Natural killer cell treated with Interleukin-12 subunit alpha and Interleukin-12 subunit beta and Interleukin-15 and Interleukin-18, amount 100 ng/mL, for 72 hours (primary cell): ENCODE measurements at places on chromosomes 11 and 22. TPM values are rescaled to one million over a fixed set of nuclear protein-coding genes. Genes with fewer than 3 reads are reported as not detected.

GRCh38 chr11:33533386-33534052, 167.1 kb downstream of the C11orf91 start:
- no peaks in the 10 kb centered on the region for H3K4me1 ChIP-seq
- H3K27me3 ChIP-seq: no peaks in the 10 kb centered on the region
- H3K27ac ChIP-seq: no peak overlapping the region
- no peak overlapping the region for H3K4me3 ChIP-seq
- H3K36me3 ChIP-seq: no peaks in the 10 kb centered on the region

GRCh38 chr22:26964642-26965041, 307.3 kb downstream of the MIAT start:
- no peaks in the 10 kb centered on the region for H3K4me1 ChIP-seq
- no peak for DNase-seq
- H3K4me3 ChIP-seq: no peak overlapping the region
- no peak overlapping the region for H3K27ac ChIP-seq
- peaks cover 33% of the 10 kb centered on the region for H3K27me3 ChIP-seq
- H3K36me3 ChIP-seq: peaks cover 5% of the 10 kb centered on the region

DNA sequence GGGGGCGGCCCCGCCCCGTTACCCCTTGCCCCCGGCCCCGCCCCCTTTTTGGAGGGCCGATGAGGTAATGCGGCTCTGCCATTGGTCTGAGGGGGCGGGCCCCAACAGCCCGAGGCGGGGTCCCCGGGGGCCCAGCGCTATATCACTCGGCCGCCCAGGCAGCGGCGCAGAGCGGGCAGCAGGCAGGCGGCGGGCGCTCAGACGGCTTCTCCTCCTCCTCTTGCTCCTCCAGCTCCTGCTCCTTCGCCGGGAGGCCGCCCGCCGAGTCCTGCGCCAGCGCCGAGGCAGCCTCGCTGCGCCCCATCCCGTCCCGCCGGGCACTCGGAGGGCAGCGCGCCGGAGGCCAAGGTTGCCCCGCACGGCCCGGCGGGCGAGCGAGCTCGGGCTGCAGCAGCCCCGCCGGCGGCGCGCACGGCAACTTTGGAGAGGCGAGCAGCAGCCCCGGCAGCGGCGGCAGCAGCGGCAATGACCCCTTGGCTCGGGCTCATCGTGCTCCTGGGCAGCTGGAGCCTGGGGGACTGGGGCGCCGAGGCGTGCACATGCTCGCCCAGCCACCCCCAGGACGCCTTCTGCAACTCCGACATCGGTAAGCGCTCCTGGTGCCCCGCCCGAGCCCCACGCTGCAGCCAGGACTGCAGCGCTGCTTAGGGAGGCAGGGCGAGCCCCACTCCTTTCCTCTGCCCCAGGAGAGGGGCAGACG, at the start of gene TIMP3:
Gene TIMP3 (plus strand): TSS at position 169 of the 700 bp plus-strand sequence. CDS start 297 bp downstream, at position 466.
- H3K27ac ChIP-seq: no peak within 1 kb of the TSS
- H3K27me3 ChIP-seq: peaks cover 42% of the 10 kb centered on the region
- no peak within 1 kb of the TSS for H3K4me3 ChIP-seq
- H3K4me1 ChIP-seq: peaks cover 3% of the 10 kb centered on the region

- H3K27ac ChIP-seq: no peak overlapping the region
- peaks cover 7% of the 10 kb centered on the region for H3K36me3 ChIP-seq
- no peaks in the 10 kb centered on the region for H3K27me3 ChIP-seq
- no peak overlapping the region for H3K4me3 ChIP-seq
Measured at GRCh38 chr11:119229741-119230140, 23.6 kb downstream of the CBL start.

DNA sequence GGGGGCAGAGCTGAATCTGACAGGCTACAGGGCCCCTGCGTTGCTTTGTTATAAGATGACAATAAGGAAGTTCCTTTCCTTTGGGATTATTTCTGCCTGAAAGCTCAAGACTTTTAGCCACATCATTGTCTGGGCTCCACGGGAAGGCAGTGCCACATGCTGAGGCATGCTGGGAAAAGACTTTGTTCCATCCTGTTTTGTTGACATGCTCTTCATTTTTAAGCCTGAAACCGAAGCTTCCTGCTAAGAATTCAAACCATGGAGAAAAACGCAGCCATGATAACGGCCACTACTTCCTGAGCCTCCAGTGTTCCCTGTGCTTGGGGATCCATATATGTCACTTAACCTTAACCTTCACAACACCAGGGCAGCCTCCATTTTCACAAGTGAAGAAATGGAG, 5.5 kb upstream of the TCF20 start:
- H3K27ac ChIP-seq: no peak overlapping the region
- H3K36me3 ChIP-seq: no peaks in the 10 kb centered on the region
- H3K4me1 ChIP-seq: no peaks in the 10 kb centered on the region
- H3K27me3 ChIP-seq: no peaks in the 10 kb centered on the region

DNA sequence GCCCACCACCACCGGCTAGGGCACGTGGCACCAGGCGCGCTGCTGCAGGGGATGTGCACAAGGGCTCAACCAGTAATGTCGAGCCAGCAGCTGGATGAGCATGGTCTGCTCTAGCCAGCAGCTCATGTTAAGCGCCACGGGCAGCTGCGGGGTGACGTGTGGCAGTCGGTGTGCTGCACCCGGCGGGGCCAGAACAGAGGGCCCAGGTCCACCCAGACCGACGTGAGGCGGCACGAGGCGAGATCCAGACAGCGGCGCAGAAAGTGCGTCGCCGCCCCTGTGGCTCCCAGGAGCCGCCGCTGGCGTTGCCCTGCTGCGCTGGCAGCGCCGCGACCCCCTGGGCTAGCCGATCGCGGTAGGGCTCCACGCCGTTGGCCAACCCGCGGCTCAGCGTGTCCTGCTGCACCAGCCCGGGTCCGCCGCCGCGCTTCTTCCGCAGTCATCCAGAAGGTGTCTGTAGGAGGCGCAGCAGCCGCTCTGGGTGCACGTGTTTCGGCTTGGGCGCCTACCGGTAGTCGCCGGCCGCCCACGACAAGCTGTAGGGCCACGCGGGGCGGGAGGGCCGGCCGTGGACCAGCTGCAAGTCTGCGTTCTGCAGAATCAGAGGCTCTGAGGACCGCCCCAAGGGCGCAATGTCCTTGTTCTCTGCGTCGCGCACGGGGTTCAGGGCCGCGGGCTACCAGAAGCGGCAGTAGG, 4.6 kb upstream of the GALR3 start:
- H3K27ac ChIP-seq: no peak overlapping the region
- no peaks in the 10 kb centered on the region for H3K4me1 ChIP-seq
- H3K36me3 ChIP-seq: no peaks in the 10 kb centered on the region
- peak overlapping the region; percentile 48 for H3K4me3 ChIP-seq
- peak; percentile 75 for DNase-seq

GRCh38 chr11:3224401-3225057, 5.9 kb upstream of the MRGPRG start:
- no peaks in the 10 kb centered on the region for H3K4me1 ChIP-seq
- no peak overlapping the region for H3K27ac ChIP-seq
- H3K4me3 ChIP-seq: no peak overlapping the region

GRCh38 chr11:7591107-7591894, 77.5 kb downstream of the PPFIBP2 start:
- H3K36me3 ChIP-seq: no peaks in the 10 kb centered on the region
- H3K4me1 ChIP-seq: peaks cover 13% of the 10 kb centered on the region
- no peak overlapping the region for H3K4me3 ChIP-seq
- no peak overlapping the region for H3K27ac ChIP-seq

DNA sequence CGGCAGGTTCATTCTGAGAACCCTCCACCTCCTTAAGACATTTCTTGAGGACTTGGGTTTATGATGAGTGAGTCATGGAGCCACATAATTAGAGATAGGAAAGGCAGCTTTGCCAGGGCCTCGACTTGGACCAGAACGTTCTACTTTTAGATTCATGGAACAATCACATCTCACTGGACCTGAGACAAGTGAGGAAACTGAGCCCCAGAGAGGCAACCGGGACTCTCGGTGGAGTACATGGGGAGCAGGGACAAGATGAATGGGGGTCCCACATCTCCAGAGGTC, 59.5 kb downstream of the LINC01488 start:
- H3K4me3 ChIP-seq: no peak overlapping the region
- no peaks in the 10 kb centered on the region for H3K4me1 ChIP-seq
- no peak overlapping the region for H3K27ac ChIP-seq

DNA sequence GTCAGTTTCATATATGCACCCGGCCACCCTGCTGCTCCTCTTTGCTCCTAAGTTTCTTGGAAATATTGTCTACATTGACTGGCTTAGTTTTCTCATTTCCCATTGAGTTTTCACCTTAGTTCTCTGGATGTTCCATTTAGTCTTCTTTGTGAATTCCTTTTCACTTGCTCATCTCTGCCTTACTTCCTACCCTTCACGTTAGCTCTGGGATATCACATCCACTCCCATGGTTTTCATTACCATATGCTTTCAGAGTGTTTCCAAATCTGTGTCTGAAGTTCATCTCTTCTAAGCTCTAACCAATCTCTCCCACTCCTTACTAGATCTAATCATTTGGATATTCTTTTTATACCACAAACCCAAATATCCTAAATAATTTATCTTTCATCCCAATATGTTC, 226.4 kb downstream of the FAM76B start:
- no peaks in the 10 kb centered on the region for H3K36me3 ChIP-seq
- H3K27me3 ChIP-seq: peaks cover 33% of the 10 kb centered on the region
- no peak overlapping the region for H3K27ac ChIP-seq
- no peak for DNase-seq
- no peak overlapping the region for H3K4me3 ChIP-seq
- H3K4me1 ChIP-seq: no peaks in the 10 kb centered on the region

DNA sequence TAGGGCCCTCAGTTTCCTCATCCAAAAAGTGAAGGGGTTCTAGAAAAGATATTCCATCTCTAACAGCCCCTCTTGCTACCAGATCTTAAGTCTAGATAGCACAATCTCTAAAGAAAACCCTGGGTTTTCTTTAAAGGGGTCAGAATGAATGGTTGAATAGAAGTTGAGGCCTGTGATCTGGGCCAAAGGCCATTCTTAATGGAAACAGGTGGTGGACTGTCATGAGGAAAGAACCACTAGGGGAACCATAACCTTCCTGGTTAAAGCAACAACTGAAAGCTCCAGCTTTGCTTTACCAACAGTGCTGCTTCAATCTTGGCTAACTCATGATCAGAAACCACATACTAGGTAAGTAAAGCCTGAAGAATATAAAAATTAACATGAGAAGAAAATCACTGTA, 1.8 kb downstream of the CELF1 start:
- no peak for DNase-seq
- H3K27me3 ChIP-seq: no peaks in the 10 kb centered on the region
- peak overlapping the region; percentile 98 for H3K27ac ChIP-seq
- peaks cover 6% of the 10 kb centered on the region for H3K36me3 ChIP-seq

GRCh38 chr22:47902646-47903180, 1140.3 kb downstream of the TBC1D22A start:
- H3K36me3 ChIP-seq: no peaks in the 10 kb centered on the region
- no peak overlapping the region for H3K27ac ChIP-seq
- no peak for DNase-seq
- H3K4me1 ChIP-seq: no peaks in the 10 kb centered on the region
- no peak overlapping the region for H3K4me3 ChIP-seq

DNA sequence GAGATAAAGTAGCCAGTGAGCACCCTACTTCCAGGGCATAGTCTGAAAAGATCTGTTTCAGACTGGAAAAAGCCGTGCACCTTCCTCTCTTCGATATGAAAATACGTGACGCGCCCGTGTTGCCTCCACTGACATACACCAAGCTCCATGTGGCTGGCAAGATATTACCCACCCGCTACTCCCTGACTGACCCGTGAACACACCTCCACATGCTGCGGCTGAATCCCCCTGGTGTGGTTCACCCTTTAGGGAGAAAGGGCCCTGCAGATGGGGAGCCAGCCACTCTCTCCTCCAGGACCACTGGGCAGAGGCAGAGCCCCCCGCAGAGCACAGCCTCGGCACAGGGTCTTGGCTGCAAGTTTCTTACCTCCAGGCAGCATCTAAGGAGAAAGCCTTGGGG, 245.0 kb downstream of the BRD1 start:
- no peaks in the 10 kb centered on the region for H3K27me3 ChIP-seq
- no peak overlapping the region for H3K27ac ChIP-seq
- no peak overlapping the region for H3K4me3 ChIP-seq
- H3K4me1 ChIP-seq: no peaks in the 10 kb centered on the region
- H3K36me3 ChIP-seq: no peaks in the 10 kb centered on the region

- H3K4me3 ChIP-seq: no peak overlapping the region
- no peak for DNase-seq
- no peaks in the 10 kb centered on the region for H3K4me1 ChIP-seq
- H3K27ac ChIP-seq: no peak overlapping the region
Measured at GRCh38 chr11:20909995-20910726, 240.8 kb downstream of the NELL1 start.

Gene TMPRSS5
- 0.38 TPM for total RNA-seq

Gene TMEM151A
- total RNA-seq: not detected

Gene DGAT2
- total RNA-seq: 1.00 TPM

Gene MUC5AC
- total RNA-seq: not detected

Gene MISFA
- total RNA-seq: 3.3 TPM

Gene PANX2
- total RNA-seq: 3.0 TPM

Gene HBG2
- not detected for total RNA-seq

Gene CARD16
- total RNA-seq: 58.3 TPM

Gene UBQLNL
- total RNA-seq: 0.17 TPM

Gene ZC3H12C
- total RNA-seq: 1.4 TPM

Gene DUSP8
- total RNA-seq: 5.4 TPM

Gene KCNQ1OT1
- 1.1 TPM for total RNA-seq

Gene UEVLD
- 18.8 TPM for total RNA-seq

Gene TMEM191C
- 1.4 TPM for total RNA-seq

Gene TREH
- total RNA-seq: not detected

Gene RAB1B
- total RNA-seq: 146 TPM

Gene NEU3
- 17.8 TPM for total RNA-seq
